ENCODE measurements at places on chromosomes 7 and 10. TPM values are rescaled to one million over a fixed set of nuclear protein-coding genes. Genes with fewer than 3 reads are reported as not detected.

Gene RGR
- total RNA-seq: 1.4 TPM

Gene SPDYE18
- total RNA-seq: 0.40 TPM

Gene TRDMT1
- total RNA-seq: 5.3 TPM

Gene NYAP1
- total RNA-seq: 3.2 TPM

Gene CCL24
- not detected for total RNA-seq

Gene ZNF138
- total RNA-seq: 3.6 TPM

Gene SYCE1
- total RNA-seq: not detected

Gene EN2
- not detected for total RNA-seq

Gene ERV3-1
- 7.6 TPM for total RNA-seq

Gene NEUROD6
- not detected for total RNA-seq

Gene ZNF239
- total RNA-seq: 2.9 TPM
